D341Med (cell line): ENCODE measurements at places on chromosomes 5 and 9.

GRCh38 chr5:146068206-146068605, 37.2 kb downstream of the PLAC8L1 start:
- DNase-seq: no peak

- peak; percentile 69 for DNase-seq
Observed at GRCh38 chr5:54309691-54310432, 511 bp downstream of the ARL15 start.

DNA sequence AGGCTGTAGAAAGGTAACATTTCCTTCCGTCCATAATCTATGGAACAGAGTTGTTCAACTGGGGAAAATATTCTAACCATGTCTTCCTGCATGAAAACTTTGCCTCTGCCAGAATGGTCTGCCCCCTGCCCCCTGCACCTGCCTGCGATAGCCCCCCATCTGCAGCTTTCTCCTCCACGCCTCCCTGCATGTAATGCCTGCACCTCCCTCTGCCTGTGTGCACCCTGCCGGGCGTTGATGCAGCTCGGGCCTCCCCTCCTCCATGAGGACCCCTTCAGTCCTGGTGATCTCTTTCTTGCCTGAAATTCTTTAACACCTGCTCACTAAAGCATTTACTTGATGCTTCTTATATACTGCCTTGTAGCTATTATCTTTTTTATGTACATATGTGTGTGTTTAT, 266.2 kb downstream of the ARHGEF28 start:
- DNase-seq: no peak

- DNase-seq: no peak
Observed at GRCh38 chr5:75262271-75262670, 25.6 kb upstream of the ANKRD31 start.

DNA sequence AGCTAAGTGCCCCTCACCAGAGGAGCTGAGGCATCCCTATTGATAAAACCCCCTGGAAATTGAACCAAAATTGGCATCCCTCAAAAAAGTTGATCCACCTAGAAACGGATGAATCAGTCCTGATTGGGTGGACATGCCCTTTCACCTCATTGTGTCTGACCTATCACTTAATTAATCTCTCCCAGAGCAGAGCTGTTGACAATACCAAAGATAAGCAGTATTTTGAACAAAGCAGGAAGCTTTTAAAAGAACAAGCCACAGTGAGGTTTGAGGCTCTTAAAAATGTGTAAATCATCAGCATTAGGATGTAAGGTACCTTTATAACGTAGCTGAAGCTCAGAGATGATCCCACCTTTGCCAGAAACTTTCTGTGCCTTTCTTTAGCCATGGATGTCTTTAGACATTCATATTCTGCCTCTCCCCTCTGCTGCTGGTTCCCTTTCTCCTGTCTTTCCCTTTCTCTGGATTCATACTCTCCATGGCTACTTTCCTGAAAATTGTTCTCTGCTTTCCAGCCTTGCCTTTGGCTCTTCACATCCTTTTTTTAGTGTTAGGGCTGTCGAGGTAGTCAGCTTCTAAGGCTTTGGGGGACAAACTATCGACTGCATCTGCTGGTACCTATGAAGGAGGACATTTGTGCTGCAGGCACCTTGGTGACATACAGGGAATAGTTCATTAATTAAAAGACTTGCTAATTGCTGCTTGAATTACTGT, 7.8 kb upstream of the LHX2 start:
- DNase-seq: no peak

DNA sequence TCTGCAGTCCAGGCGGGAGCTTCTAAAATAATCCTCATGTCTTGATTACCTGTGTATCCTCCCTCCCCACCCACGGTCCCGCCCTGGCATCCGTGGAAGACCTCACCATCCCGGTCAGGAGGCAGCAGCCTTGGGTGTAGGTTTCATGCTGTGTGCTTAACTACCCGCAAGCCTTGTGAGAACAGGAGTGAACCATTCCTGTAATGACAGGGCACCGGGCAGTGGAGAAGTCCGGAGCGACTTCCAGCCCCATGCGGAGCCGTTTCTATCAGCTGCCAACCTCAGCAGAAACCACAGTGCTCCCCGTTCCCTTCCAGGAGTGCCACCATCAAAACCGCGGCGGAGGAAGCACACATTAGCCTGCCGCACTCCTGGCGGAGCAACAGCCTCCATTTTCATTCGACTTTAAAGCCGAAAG, 123.5 kb upstream of the LMX1B start:
- DNase-seq: no peak

- no peak for DNase-seq
Observed at GRCh38 chr5:117690612-117691011, 1116.0 kb upstream of the SEMA6A start.

DNA sequence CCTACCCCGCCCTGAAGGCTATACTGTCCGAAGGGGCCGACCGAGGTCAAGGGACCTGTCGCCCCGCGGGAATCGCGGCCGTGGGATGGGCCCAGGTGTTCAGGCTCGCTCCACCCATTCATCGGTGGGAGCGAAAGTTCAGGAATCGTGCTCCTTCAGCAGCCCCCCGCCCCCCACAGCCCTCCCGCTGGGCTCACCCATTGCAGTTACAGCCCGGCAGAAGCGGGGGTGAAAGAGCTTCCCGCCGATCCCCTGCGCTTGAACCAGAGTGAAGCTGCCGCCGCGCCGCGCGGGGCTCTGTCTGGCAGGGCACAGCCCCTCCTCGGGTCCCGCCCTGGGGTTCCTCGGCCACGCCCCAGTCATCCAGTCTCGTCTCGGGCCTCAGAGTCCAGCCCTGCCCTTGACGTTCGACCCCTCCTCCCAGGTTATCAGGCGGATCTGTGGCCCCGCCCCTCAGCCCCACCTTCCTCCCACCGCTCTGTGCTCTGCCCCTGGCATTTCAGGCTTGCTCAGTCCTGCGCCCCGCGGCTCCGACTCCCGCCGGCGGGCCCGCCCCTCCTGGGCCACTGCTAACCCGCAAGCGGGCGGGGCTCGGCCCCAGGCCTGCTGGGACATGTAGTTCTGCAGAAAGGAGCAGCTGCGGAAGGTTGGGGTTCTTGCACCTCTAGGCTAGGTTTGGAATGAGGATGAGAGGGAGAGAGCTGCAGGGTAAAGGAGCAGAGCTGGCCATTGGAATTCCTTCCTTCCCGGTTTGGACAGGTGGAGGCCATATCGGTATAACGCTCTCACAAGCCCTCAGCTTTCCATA, at the start of gene MYORG:
MYORG (minus strand) TSS at position 303 of the 808 bp plus-strand sequence. CDS start 3,955 bp downstream, outside the sequence.
- DNase-seq: peak; percentile 97

DNA sequence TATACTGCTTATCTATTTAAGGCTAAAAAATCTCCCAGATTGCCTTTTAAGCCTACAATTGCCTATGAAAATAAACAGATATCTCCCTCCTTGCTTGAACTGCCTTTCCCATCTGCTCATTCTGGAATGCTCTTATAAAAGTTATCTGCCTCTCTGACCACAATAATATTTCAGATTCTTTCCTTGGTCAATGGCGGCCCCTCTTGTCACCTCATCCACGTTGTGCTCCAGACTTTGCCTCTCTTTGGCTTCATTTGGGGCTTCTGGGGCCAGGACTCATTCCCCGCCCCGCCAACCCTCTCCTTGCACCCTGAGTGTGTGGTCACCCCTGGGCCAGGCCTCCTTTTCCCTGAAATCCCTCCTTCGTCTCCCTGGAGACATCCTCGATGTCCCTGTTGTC, 110.0 kb upstream of the RPS23 start:
- no peak for DNase-seq
